ENCODE measurements at places on chromosomes 3 and 15. TPM values are rescaled to one million over a fixed set of nuclear protein-coding genes. Genes with fewer than 3 reads are reported as not detected.

GRCh38 chr3:114194750-114195149 is 15.9 kb upstream of the DRD3 start:
- no peak for DNase-seq

DNA sequence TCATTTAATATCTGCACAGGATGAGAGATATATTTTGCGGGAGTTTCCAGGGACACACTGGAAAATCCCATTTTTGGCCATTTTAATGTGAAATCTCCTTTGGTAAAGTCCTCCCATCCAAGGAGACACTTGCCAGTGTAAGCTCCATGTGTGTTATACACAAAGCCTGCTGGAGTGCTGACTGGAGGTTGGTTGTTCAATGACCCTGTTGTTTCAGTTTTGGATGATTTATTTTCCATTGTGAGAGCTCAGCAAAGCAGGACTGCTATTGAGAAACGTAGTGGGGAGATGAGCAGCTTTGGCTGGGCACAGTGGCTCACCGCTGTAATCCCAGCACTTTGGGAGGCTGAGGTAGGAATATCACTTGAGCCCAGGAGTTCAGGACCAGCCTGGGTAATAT is 127.7 kb downstream of the NUP210 start:
- no peak for DNase-seq

- DNase-seq, result no peak
Measured at GRCh38 chr3:50885070-50885850, 210.5 kb downstream of the DOCK3 start.

DNA sequence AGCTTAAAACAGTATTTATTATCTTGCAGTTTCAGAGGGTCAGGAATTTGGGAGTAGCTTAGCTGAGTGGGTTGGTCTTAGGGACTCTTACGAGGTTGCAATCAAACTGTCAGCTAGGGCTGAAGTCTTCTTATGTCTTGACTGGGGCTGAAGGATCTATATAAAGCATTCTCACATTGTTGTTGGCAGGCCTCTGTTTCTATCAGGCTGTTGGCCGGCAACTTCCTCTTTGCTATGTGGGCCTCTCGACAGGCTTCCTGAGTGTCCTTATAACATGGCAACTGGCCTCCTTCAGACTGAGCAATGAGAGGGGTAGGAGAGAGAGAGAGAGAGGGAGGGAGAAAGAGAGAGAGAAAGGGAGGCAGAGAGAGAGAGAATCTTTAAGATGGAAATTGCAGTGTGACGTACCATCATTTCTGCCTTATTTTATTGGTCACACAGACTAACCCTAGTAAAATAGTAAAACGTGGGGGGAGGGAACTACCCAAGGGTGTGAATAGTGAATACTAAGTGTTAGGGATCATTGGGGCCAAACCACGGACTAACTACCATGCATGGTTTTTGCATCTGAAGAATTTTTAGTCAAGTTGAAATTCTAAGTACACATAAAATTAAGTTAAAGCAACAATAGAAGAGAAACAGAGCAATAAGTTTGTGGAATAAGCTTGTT is 16.1 kb downstream of the FGF7 start:
- DNase-seq, result no peak

DNA sequence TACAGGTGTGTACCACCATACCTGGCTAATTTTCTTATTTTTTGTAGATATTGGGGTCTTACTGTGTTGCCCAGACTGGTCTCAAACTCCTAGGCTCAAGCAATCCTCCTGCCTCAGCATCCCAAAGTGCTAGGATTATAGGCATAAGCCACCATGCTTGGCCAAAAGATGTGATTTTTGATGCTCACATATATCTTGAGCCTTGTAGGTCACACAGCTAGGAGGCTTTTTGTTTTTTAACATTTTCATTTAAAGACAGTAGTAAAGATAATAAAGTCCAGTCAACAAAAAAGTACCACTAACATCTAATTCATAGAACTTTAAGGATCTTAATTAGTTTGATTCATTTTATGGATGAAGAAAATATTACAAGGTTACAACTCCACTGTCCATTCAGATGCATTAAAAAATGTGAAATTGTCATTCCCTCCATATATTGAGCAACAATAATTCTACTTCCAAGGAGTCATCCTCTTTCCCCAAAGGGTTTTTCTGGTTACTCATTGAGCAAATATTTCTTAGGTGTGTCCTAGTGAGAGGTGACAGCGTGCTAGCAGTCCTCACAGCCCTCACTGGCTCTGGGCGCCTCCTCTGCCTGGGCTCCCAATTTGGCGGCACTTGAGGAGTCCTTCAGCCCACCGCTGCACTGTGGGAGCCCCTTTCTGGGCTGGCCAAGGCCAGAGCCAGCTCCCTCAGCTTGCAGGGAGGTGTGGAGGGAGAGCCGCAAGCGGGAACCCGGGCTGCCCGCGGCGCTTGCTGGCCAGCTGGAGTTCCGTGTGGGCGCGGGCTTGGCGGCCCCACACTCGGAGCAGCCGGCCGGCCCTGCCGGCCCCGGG is 8.3 kb upstream of the TASOR start:
- no peak for DNase-seq

DNA sequence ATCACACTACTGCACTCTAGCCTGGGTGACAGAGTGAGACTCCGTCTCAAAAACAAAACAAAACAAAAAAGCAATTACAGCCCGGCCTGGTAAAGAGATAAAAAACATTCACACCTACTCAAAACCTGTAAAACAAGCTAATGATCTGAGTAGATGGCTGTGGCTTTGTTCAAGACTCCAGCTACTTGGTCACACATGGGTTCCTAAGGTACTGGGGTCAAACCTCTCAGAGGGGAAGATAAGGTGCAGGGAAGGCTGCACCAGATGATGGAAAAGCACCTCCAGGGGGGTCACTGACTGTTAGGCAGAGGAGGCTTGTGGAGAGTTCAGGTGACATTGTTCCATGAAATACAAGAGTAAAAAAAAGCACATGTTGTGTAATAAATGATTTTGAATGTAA is 450.2 kb upstream of the WNT5A start:
- no peak for DNase-seq

- no peak for DNase-seq
Measured at GRCh38 chr3:95172164-95172943, 1109.5 kb downstream of the NSUN3 start.

- DNase-seq, result no peak
Measured at GRCh38 chr15:68693071-68693470, 114.3 kb downstream of the CORO2B start.

DNA sequence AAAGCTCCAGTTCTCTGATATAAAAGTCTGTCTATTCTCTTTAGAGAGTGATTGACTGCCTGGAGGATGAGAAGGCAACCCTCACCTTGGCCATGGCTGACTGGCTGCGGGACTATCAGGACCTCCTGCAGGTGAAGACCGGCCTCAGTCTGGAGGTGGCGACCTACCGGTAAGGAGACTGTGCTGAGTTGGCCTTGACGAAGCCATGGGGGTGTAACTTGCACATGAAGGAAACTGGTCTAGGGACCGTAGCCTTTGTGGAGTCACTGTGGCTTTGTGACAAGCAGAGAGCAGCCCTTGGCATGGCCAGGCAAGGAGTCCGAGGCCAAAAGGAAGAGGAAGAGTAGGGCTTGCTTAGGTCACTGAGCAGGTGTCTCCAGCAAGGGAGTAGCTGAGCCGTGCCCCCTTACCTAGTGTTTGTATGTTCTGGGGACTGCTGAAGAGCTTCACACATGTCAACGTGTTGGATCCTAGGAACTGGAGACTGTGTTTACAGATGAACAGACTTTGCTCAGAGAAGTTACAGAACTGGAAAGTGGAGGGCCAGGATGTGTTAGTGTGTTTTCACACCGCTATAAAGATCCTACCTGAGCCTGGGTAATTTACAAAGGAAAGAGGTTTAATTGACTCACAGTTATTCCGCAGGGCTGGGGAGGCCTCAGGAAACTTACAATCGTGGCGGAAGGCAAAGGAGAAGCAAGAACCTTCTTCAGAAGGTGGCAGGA is 8.8 kb downstream of the SYNM start:
- DNase-seq, result no peak

- no peak for DNase-seq
Measured at GRCh38 chr3:36443028-36443686, 62.9 kb downstream of the STAC start.

The SETMAR gene
- 11.3 TPM for total RNA-seq

The POTEB2 gene
- total RNA-seq, result not detected

The RASL12 gene
- not detected for total RNA-seq

The CGNL1 gene
- total RNA-seq, result not detected

The CFAP92 gene
- total RNA-seq, result not detected

The SCAMP5 gene
- total RNA-seq, result not detected

The ARHGEF26 gene
- total RNA-seq, result not detected

The ITIH4 gene
- 30.7 TPM for total RNA-seq
